ENCODE measurements at places on chromosomes 3 and 15.

- no peak for DNase-seq
Observed at GRCh38 chr15:80788536-80788935, 9.4 kb downstream of the CEMIP start.

- no peak for DNase-seq
Observed at GRCh38 chr3:132343018-132343612, 25.9 kb downstream of the ACP3 start.

GRCh38 chr3:108645364-108645763 lies 55.8 kb downstream of the DZIP3 start:
- DNase-seq = no peak

DNA sequence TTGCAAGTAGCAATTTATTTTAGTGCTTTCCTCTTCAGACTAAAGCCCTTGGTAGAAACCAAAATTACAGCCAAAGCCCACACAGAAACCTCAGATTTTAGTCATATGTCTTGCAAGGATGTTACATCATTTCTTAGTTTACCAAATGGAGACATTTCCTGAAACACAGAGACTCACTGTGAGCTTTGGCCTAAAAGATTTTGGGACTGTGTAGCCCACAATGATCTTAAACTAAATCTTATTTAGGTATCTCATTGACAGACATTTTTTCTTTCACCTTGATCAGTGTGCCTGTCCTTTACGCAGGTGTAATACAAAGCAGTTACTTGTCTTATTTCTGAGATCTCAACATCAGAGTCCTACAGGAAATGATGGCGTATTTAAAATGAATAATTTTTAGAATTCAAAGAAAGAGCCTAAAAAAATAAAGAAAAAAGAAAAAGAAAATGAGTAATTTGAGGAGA lies 27.8 kb upstream of the AP4E1 start:
- no peak for DNase-seq

DNA sequence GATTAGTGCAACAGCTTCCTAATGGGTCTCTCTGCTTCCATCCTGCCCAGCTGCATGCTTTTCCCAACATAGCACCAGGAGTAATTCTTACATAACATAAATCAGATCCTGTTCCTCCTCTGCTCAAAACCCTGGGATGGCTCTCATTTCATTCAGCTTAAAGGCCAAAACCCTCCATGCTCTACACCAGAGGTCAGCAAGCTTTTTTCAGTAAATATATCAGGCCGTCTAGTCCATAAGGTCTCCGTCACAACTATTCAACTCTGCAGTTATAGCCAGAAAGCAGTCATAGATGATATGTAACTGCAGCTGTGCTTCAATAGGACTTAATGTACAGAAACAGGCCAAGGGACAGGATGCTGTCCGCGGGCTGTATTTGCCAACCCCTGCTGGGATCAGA lies 202.8 kb upstream of the UBE2E2 start:
- DNase-seq = no peak

GRCh38 chr15:37618353-37618752 lies 316.1 kb upstream of the TMCO5A start:
- no peak for DNase-seq

GRCh38 chr3:73315706-73316105 lies 254.2 kb downstream of the EBLN2 start:
- no peak for DNase-seq

DNA sequence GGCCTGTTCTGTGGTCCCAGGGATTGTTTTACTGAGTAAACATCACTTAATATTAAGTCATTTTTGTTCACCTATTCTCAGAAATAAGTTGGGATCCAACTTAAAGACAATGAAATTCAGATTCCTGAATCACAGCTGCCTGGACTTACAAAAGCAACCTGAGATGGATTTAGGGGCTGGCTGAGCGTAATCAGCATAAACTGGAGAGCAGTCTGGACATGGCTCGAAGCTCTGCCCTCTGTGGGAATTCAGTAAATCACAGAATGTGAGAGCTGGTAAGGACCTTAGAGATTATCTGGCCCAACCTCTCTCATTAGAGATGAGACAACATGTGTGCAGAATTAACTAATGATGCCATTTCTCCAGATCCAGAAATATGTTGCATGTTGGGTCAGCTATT lies 23.7 kb downstream of the CCDC80 start:
- DNase-seq = no peak

DNA sequence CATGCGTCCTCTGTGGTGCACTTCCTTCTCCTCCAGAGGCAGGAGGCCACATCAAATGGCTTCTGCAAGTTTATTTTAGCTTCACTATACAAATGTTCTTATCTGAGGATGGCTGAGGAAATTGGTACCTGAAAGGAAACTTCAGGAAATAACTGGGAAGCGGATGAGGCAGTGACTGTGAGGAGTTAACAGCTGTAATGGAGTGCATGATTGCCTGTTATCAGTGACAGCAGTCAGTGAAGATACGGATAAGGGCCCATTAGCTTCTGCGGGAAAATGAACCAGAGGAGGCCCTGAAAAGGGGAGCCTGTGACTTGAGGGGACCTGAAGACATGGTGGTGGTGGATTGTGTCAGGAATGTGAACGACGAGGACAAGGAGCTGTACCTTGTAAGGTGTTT lies 51.8 kb downstream of the SPATA16 start:
- no peak for DNase-seq

DNA sequence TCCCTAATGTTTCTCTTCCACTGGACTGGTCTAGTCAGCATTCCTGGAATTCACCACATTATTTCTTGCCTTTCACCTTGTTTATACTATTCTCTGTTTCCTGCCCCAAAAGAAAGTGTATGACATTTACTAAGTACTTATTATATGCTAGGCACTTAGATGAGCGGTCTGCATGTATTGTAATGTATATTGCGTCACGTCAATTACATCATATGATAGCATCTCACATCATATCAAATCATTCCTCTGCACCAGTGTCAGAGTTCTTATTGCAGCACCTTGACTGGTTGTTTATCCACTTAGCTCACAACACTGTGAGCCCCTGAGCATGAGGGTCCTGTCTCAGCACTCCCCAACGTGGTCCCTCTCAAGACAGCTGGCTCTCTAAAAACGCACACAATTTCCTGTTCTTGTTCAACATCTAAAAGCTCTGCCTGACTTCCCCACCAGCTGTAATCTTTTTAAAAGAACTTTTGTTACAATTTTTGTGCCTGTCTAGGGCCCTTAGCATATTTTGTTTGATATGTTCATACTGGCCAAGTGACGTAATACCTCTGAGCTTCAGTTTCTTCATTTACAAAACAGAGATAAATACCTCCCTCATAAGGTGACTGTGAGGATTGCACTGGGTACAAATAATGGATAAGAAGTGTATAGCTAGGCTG lies 58.8 kb downstream of the ARHGAP31 start:
- DNase-seq = no peak

DNA sequence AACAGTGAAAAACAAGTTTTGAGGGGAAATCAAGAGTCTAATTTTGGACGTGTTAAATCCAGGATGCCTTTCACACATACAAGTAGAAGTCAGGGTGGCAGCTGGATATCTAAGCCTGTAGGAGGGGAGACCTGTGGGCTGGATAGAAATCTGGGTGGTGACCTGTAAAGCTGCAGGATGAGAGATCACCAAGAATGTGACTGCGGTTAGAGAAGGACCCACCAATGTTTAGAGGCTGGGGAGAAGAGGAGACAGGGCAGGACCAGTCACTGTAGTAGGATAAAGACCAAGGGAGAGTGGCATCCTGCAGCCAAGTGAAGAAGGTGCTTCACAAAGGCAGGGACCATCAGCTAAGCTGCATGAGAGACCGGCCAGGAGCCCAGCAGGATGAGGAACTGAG lies 36.2 kb downstream of the MRAS start:
- DNase-seq = no peak

DNA sequence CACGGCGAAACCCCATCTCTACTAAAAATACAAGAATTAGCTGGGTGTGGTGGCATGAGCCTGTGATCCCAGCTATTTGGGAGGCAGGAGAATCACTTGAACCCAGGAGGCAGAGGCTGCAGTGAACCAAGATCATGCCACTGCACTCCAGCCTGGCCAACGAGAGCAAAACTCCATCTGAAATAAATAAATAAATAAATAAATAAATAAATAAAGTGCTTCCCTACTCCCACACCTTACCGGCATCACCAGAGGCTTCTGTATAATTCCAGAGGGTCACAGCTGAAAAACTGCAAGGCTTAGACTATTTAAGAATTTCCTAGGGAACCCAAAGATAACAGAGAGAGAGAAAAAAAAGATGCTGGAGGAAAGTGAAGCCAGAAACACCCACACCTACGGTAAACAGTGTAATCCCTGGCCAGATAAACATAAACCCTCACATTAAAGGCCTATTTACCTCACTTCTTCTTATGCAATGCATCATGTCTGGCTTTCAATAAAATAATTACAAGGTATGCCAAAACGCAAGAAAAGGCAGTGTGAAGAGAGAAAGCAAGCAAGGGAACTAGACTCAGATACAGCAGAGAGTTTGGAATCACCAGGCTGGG lies 15.0 kb upstream of the TRPM1 start:
- no peak for DNase-seq

DNA sequence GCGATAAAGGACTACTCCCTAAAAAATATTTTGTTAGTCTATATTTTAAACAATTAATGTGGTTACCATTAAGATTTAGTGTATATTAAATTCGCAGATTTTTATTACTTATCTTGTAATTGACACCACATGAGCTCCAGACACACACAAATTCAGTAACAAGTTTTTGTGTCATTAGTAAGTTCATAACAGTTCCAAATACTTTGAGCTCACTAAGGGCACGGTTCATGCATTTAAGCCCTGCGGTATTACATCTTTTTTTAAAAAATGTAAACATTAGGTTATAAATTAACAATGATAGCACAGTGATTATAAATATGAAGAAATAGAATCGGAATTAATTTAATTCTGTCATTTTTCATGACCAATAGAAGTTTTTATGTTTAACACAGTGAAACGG lies 317.3 kb downstream of the ZNF385D start:
- DNase-seq = no peak

DNA sequence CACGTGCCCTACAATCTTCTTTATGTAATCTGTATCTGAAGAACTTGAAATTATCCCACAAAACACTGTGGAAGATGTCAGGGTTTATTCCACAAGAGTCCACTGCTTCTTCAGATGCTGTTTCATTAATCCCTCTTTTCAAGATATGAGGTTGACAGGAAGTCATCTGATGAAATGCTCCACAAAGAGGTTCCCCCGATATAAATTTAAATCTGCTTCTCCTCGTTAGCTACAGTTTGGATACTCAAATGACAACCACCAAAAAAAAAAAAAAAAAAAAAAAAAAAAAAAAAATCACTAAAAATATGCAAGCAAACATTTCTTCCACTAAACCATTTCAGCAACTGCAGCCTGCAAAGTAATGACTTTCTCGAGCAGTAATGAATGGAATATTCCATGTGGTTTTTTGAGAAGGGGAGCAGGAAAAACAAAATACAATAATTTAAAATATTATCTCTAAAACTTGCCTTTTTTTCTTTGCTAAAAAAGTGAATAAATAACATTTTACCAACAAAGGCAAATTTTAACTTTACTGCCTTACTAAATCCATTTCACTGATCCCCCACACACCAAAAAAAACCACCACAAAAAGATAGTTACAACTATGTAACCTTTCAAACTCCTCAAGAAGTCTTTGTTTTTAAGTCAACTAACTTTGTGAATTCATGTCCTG lies 37.8 kb downstream of the DLG1 start:
- no peak for DNase-seq

DNA sequence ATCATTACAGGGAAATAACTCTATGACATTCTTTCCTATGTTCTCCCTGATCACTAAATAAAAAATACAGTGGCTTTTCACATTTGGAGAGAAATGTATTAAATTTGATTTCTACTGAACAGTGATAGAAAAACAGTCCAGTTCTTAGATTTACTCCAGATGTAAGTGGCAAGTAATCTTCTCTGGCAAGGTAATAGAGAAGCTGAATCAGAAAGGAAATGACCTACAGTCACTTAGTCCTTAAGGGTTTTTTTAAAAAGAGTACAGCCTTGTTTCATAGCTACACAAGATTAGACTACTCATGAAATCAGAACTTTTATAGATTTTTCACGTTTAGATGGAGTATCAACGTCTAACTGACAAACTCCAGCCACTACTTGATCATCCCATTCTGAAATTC lies 236.9 kb downstream of the CADPS start:
- DNase-seq = no peak

- no peak for DNase-seq
Observed at GRCh38 chr3:127457094-127457475, 133.4 kb downstream of the TPRA1 start.

DNA sequence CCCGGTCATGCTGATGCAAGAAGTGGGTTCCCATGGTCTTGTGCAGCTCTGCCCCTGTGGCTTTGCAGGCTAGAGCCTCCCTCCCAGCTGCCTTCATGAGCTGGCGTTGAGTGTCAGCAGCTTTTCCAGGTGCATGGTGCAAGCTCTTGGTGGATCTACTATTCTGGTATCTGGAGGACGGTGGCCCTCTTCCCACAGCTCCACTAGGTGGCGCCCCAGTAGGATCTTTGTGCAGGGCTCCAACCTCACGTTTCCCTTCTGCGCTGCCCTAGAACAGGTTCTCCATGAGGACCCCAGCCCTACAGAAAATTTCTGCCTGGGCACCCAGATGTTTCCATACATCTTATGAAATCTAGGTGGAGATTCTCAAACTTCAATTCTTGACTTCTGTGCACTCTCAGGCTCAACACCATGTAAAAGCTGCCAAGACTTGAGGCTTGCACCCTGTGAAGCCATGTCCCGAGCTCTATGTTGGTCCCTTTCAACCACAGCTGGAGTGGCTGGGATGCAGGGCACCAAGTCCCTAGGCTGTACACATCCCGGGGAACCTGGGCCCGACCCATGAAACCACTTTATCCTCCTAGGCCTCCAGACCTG lies 238.4 kb upstream of the MDFIC2 start:
- DNase-seq = peak; percentile 43

GRCh38 chr15:77414789-77415442 lies 5.0 kb downstream of the PEAK1 start:
- no peak for DNase-seq

Data from T-helper 17 cell (primary cell).